NCI-H226 (cell line): ENCODE measurements at places on chromosomes 7 and 10.

- no peak for DNase-seq
Measured at GRCh38 chr10:117617659-117618058, 75.1 kb downstream of the EMX2 start.

GRCh38 chr10:77756319-77757232 lies 119.0 kb upstream of the KCNMA1 start:
- peak; percentile 53 for DNase-seq

DNA sequence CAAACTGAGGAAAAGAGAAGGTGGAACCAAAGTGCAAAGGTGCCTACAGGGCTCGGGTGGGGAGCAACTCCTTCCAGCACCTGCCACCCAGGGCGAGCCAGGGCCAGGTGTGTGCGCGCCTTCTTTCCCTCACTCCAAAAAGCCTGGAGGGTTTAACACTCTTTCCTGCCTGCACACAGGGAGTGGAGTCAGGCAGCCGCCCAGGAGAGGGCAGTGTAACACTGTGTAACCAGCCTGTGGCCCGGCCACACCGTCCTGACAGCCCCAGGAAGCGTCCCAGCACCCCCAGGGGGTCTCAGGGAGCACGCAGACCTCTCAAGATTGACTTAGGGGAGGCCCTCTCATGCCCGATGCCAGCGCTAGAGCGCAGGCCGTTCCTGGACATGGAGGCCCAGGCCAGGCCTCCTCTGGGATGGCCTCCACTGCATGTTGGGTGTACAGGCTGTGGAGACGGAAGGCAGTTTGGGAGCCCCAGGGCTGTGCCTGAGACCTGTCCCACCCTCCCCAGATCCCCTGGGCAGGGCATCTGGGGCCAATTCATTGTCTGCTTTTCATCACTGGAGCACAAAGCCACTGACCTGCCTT lies 13.4 kb downstream of the BRI3 start:
- DNase-seq = no peak

DNA sequence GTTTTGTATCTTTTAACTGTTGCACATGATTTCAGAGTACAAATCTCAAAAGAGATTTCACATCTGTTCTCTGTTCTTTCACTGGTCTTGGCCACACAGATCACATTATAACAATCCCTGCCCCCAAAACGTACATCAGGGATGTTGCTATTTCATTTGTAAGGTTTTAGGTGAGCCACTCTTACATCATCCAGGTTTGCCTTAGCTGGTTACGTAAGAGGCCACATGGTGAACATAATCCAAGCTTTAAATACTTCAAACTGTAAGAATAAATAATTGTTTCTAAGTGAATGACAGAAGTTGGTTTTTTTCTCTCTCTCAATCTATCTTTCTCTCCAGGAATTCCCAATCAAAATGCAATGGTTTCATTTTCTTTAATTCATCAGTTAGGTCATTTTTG lies 245.9 kb upstream of the HGF start:
- no peak for DNase-seq

GRCh38 chr10:17113889-17114540 lies 15.6 kb downstream of the CUBN start:
- no peak for DNase-seq

GRCh38 chr7:80942261-80943041 lies 23.6 kb upstream of the SEMA3C start:
- DNase-seq = peak; percentile 97

GRCh38 chr10:535051-535450 lies 154.4 kb downstream of the DIP2C start:
- DNase-seq = no peak

GRCh38 chr10:75507469-75507868 lies 76.0 kb downstream of the LRMDA start:
- DNase-seq = no peak

- DNase-seq = peak; percentile 44
Measured at GRCh38 chr7:129635300-129636029, 23.9 kb downstream of the NRF1 start.

GRCh38 chr10:3008518-3009195 lies 58.7 kb upstream of the PFKP start:
- no peak for DNase-seq
